Activated naive CD4-positive, alpha-beta T cell (primary cell): ENCODE measurements at places on chromosomes 2 and 18.
A peak's percentile ranks its signal among the peaks of the same experiment; 100 is the strongest.

DNA sequence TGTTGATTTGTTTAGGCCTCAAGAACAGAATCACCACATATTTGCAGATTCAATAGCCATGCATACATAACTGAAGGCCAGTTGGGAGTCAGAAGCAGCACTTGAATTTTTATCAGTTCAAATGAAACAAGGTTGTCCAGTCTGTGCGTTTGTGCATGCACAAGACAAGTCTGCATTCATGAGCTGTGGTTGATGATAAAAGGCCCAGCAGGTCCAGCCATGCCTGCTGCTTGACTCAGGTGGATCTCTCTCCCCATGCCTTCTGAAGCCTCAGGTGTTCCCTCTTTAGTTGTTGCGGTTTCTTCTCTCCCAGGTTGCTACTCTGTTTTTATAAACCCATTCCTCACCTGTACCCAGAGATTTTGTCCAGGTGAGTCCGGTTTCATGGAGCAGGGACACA, 124.5 kb downstream of the CCDC102B start:
- DNase-seq = no peak

DNA sequence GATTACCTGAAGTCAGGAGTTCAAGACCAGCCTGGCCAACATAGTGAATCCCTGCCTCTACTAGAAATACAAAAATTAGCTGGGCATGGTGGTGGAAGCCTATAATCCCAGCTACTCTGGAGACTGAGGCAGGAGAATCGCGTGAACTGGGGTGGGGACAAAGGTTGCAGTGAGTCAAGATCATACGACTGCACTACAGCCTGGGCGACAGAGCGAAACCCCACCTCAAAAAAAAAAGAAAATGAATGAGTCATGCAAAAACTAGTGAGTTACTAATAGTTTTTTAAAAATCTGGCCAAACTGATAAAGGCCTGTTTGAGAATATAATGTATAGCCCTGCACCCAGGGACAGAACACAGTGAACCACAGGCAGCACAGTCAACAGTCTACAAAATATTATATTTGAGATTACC, 17.5 kb downstream of the AFG3L2 start:
- DNase-seq = no peak

- DNase-seq = peak; percentile 22
Measured at GRCh38 chr2:26519396-26520147, 41.6 kb upstream of the OTOF start.

GRCh38 chr18:5237083-5237722, 40.1 kb upstream of the AKAIN1 start:
- DNase-seq = peak; percentile 32

- DNase-seq = no peak
Measured at GRCh38 chr2:22880161-22880560, 504.8 kb upstream of the KLHL29 start.

DNA sequence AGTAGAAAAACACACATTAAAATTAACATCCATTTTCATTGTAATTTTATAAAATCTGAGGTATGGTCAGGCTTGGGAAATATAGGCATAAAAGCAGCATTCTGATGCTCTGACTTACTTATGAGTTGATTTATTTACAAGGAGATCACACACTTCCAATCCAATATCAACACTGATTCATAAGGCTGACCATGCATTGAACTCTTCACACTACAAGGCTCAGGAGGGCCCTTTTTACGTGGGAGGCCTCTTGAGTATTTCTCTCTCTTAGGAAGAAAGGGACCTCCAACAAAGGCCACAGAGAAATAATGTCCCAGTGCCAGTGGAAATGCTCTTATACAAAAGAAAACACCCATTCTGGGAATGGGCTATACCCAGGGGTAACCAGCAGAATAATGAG, 222.8 kb downstream of the NAPG start:
- DNase-seq = no peak

GRCh38 chr2:16635791-16636699, 29.6 kb downstream of the CYRIA start:
- DNase-seq = no peak

- DNase-seq = no peak
Measured at GRCh38 chr2:197759625-197760292, 25.4 kb downstream of the BOLL start.

DNA sequence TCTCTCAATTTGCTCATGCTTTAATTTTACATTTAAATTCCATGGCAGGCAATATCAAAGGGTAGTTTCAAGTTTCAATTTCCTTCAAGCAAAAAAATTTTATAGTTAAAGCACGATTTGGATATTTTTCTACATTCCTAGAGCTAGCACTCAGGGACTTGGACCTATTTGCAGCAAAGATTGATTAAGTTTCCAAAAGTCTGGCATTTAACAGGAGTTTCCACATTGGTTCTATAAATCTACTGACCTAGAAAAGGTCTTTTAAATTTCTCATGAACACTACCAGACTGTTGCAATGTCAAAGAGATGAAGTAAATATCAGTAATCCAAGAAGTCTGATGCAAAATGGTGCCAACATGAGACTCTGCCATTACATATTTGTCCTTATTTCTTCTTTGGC, 253.7 kb upstream of the LINC00305 start:
- DNase-seq = no peak

GRCh38 chr2:196516564-196516963, 123.0 kb upstream of the CCDC150 start:
- no peak for DNase-seq

DNA sequence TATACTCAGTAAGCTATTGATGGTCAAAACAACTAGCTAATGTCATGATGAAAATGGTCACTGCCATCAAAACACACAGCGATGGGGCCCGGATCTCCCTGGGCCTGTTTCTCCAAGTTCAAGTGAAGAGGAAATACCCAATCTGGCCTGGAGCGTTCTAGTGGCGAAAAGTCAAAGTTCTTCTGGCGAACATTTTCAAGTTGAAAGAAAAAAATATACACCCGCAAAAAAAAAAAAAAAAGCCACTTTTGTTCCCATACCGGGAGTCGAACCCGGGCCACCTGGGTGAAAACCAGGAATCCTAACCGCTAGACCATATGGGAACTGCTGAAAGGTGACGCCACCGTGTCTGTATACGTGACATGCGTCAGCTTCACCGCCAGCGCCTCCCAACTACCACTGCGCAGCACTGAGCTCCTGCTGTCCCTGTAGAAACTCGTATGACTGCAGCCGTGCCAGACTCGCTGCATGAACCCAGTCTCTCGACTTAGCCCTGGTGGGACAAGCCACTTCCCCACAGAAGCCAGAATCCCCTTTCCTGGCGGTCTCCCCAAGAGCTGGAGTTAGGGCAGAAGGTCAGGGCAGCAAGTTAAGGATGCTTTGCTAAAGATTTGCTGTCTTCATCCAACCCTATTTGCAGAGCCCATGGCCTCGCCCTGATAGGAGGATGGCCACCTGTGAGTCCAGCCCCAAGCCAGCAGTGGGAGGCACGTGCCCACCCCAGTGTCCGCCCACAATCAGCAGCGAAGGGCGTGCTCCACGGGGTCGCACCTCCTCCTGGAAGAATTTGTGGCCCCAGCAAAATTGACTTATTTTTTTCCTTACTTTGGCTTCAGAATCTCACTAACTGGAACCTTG, 5.6 kb upstream of the IMP4 start:
- DNase-seq = peak; percentile 19

DNA sequence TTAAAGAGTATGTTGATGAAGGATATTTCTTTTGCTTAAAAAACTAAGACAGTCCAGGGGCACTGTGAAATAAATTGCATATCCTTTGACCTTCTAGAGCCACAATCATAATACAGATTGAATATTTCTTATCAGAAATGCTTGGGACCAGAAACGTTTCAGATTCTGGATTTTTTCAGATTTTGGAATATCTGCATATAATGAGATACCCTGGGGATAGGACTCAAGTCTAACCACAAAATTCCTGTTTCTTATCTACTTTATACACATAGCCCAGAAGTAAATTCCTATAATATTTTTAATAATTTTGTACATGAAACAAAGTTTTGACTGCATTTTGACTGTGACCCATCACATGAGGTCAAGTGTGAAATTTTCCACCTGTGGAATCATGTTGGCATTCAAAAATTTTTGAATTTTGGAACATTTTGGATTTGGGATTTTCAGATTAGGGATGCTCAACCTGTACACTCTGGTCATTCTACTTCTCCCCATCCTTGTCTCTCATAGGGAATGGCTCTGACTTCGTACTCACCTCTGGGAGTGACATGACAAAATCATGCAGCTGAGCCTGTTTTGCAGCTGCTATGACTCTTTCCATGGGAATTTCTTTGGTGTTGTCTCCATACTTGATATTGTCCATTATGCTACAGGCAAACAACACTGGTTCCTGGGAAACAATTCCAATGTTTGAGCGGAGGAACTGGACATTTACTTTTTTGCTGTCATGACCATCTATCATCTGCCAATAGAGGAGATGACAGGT, 25.7 kb downstream of the G6PC2 start:
- no peak for DNase-seq

DNA sequence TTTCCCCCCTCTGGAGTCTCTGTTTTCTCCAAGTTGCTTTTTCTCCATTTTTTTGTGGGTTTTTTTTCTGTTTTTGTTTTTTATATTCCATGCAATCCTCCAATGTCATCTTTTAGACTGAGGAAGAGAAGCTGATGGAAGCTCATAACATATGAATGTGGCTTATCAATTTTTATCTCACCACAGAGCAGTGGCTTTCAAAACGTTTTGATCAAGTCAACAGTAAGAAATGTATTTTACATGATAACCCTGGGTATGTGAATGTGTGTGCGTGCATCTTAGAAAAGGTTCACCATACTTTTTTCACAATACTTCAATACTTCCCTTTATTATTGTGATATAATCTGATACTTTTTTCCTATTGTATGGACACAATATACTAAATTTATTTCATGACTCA, 64.6 kb upstream of the CDCA7 start:
- no peak for DNase-seq

GRCh38 chr2:151553-152334, 105.4 kb upstream of the FAM110C start:
- no peak for DNase-seq

GRCh38 chr18:44051026-44051425, 629.7 kb upstream of the SETBP1 start:
- DNase-seq = no peak

DNA sequence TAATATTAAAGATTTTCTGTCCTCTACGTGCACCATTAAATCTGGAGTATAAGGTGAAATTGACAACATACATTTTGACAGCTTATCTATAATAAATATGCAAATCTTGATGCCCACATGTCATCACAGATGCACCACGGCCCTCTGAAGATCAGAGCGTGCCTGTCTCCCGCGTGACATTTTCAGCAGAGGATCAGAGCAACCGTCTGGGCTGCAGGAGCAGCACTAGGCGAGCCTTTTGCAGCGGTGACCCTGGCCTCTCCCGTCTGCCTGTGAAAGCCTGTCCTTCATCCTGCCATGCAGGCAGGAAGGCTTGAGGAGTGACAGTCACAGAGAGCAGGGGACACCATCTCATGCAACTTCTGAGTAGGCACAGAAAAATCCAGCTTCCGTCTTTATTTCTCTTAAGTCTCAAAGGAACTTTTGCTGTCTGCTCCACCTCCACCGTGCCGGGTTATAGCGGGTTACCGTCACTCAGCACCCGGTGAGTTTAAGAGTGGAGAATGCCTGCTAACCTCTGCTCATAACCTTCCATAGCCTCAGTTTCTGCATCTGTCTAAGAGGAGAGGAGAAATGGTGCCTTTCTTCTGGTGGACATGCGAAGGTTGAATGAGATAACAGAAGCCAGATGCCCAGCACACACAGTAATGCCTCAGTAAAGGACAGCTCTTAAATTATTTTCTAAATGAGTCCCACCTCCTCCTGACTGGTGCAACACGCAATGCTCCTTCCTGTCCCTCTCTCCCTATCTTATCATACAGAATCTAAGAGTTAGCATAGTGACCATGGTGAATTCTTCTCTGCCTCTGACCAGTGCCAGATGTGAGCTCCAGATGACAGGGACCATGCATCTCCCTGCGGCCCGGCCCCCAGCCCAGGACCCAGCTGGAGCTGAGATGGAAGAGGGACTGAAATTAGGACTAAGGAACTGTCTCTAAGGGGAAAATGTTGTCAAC, 43.8 kb downstream of the CELF4 start:
- DNase-seq = no peak

- no peak for DNase-seq
Measured at GRCh38 chr18:12155996-12156395, 62.4 kb downstream of the ANKRD62 start.

DNA sequence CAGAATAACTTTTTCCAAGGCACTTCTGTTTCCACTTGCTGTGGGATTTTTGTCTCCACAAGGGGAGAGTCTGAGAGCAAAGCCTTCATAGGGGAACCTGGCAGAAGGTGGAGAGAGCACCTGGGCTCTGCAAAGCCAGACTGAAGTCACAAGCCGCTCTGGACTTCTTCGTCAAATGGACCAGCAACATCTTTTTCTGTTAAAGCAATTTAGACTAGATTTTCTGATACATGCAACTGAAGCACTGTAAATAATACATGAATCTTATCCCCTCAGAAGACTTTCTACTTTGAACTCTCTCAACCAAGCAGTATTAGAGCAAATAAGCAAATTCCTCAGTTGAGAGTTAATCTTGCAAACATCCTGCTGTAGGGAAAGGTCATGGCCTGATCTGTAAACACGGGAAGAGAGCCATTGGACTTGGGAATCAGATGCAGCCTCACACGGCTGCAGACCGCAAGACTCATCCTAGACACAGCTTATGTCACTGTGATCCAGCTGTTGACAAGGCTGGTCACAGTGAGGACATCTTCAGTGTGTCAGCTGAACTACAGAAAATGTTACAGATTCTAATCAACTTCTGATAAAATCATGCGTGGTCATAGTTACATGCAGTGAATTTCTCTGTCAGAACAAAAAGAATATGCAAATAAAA, 3.2 kb downstream of the SH3YL1 start:
- DNase-seq = no peak

GRCh38 chr2:12295856-12296519, 420.7 kb upstream of the TRIB2 start:
- no peak for DNase-seq

- peak; percentile 54 for DNase-seq
Measured at GRCh38 chr2:84970868-84971509, at the start of gene KCMF1. KCMF1 (plus strand) TSS chr2:84971161; CDS start chr2:84971452, 291 bp downstream.

GRCh38 chr2:194486326-194486725, 1170.7 kb upstream of the SLC39A10 start:
- DNase-seq = no peak

DNA sequence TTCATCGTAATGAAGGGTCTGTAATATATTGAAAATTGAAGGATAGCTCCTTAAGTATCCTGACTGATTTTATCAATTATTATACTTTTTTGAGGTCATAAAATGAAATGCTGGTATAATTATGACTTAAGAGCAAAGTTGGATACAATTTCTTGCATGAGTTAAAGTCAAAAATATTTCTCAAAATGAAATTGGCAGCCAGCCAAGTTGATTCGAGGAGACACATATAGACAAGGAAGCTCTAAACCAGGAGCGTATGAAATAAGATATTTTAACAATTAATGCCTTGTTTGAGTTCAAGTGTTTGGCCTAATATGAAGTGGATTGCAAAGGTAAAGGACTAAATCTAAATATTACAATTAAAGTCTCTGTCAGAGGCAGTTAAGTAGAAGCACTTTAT, 260.4 kb upstream of the DSEL start:
- no peak for DNase-seq
